ENCODE measurements at places on chromosomes 3 and 15. TPM values are rescaled to one million over a fixed set of nuclear protein-coding genes. Genes with fewer than 3 reads are reported as not detected.

SPG11 gene
- 100 TPM for total RNA-seq

SLC22A14 gene
- total RNA-seq = 0.19 TPM

SLC22A13 gene
- total RNA-seq = 0.16 TPM

CHRD gene
- total RNA-seq = 16.8 TPM

C3orf62 gene
- total RNA-seq = 4.7 TPM

ALDH1A2 gene
- 113 TPM for total RNA-seq
